ENCODE measurements at places on chromosomes 11 and 22. TPM values are rescaled to one million over a fixed set of nuclear protein-coding genes. Genes with fewer than 3 reads are reported as not detected.

GRCh38 chr11:61279934-61280659 lies 15.0 kb downstream of the VWCE start:
- DNase-seq = no peak

DNA sequence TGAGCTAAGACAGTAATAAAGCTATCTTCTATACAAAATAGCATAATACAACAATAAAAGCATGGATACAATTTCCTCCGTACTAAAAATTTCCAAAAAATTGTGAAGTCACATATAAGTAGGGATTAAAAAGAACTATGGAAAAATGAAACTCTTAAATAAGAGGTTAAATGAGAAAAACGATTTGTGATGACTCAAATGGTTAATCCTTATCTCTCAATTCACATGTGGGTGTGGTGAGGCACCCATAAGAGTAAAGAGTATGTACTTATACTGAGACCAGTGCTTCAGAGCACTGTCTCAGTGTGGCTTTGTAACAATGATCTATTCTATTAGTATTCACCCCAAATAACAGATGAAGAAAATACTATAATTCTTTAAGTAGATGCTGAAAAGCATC lies 25.0 kb upstream of the CCDC34 start:
- DNase-seq = no peak

- DNase-seq = no peak
These were observed 14.1 kb upstream of the RASL10A start for GRCh38 chr22:29329581-29329980.

GRCh38 chr22:47296405-47297260 lies 534.2 kb downstream of the TBC1D22A start:
- peak; percentile 17 for DNase-seq

The CHST1 gene
- polyA plus RNA-seq = 2.7 TPM

DNA sequence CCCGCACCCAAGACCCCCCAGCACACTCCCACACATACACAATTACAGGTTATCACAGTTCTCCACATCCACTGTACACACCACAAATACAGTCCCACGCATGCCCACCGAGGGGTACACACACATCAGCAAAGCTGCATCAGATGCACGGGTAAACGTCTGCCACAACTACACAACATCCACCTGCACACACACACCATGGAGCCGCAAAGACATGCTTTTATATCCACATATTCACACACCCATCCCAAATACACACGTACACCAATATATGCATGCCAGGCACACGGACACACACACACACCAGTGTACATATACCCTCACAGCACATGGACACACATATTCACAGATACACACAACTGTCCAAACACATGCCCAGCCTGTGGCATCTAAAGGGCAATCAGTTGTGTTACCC lies 5.4 kb upstream of the KCNJ4 start:
- no peak for DNase-seq

The SLC25A22 gene
- 50.9 TPM for polyA plus RNA-seq

DNA sequence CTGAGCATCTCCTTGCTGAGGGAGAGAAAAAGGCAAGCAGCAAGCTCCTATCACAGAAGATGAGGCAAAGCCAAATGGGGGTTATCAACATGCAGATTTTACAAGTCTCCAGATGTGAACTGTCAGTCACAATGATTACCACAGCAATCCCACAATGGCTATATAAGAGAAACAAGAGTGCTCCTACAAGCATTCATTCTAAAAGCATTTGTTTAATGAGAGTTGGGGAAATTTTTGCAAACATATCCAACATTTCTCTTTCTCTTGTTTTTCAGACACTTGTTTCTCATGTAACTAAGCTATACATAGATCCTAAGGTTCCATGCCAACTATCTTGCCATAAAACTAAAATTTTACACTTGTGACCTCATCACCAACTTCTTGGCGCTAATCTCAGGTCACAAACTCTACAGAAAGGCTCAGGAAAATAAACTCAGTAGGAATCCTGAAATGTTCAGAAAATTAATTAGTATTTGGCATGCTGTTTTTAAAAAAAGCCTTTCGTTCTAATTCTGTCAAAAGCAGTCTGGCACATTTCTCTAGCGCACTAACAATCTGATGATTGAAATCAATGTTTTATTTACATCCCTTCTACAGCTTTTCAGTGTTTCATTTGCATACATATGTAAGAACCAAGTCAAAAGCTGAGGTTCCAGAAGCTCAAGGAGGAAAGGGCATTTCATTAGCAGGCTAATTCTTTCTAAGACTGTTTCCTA lies 199.5 kb downstream of the TTC28 start:
- peak; percentile 6 for DNase-seq

The FGF4 gene
- polyA plus RNA-seq = not detected

DNA sequence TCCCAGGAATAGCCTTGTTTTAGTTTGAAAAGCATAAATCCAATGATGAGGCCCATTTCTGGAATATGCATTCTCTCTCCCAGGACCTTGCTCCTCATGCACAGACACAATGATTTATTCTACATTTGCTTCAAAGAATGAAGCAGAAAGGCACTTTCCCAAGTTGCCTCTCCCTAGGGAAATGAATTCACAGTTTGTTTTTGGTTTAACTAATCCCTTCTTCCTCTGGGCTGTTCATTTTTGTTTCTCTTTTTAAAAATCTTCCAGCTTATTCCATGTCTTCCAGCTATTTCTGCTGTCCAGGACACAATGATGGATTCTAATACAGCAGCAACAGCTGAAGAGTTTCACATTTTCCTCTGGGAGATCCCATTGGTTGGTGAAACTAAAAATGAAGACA lies 1529.2 kb upstream of the TENM4 start:
- no peak for DNase-seq

The NPAS4 gene
- 0.03 TPM for polyA plus RNA-seq

GRCh38 chr11:61890529-61891330 lies 615 bp downstream of the FADS3 start:
- peak; percentile 83 for DNase-seq

The PKDREJ gene
- polyA plus RNA-seq = not detected

The LUZP2 gene
- 0.06 TPM for polyA plus RNA-seq

DNA sequence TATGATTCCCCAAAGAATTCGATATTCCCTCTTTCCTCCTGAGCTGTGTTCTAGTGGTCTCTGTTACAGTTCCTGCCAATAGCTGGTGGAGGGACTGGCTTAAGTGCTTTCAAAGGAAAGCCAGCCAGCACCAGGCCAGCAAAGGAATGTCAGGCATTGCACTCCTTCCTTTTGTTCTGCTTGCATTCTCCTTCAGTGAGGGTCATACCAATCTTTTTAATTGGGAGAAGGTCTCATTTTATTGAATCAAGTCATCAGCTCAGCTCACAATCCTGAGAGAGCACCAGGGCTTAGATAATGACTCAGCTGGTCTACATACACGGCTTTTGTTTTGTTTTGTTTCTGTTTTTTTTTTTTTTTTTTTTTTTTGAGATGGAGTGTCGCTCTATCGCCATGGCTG lies 222.9 kb downstream of the NAV2 start:
- no peak for DNase-seq

- no peak for DNase-seq
These were observed 873.8 kb downstream of the BRD1 start for GRCh38 chr22:48953830-48954229.

The KCNJ4 gene
- polyA plus RNA-seq = not detected

DNA sequence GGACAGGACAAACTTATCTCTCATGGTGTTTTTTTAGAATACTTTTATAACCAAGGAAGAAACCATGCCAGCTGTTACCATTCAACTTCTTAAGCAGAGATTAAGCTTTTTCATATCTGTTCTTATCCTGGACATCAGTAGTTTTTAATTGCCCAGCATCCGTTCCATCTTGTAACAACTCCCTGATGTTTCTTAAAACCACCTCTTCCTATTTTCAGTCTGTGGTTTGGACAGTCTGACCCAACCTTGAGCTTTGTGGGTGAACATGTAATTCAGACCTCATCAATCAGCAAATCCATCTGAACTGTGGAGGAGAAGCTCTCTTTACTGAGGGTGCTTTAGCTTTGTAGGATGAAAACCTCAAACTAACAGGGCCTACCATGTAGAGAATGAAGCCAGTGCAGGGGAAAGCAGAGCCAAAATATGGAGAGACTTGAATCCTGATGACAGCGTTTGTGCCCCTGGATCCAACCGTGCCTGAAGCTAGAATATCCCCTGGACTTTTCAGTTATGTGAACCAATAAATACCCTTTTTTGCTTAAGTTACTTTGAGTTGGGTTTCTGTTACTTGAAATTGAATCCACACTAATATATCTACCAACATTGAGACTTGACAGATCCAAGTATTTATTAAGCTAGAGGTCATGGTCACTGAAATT lies 9.4 kb downstream of the TUG1 start:
- no peak for DNase-seq

The TMEM151A gene
- 0.29 TPM for polyA plus RNA-seq

DNA sequence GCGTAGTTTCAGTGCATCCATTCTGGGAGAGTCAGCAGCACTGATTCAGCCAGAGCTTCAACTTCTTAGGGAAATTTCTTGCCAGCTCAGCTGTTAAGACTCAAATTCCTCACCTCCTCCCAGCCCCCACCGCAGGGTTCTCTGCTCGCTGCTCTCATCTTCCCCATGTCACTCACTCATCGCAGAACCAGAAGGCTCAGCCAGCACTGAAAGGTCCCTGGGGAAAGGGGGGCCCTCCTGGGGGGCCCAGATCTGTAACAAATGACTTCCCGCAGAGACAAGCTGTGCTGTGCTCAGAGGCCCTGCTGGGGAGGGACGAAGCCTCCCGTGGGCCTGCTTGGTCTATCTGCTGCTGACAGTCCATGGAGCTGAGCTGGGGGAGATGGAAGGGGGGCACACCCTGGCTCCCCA lies 220.6 kb downstream of the NTM start:
- DNase-seq = no peak

The SYT13 gene
- not detected for polyA plus RNA-seq

GRCh38 chr11:36090356-36091109 lies 146.7 kb downstream of the LDLRAD3 start:
- no peak for DNase-seq

DNA sequence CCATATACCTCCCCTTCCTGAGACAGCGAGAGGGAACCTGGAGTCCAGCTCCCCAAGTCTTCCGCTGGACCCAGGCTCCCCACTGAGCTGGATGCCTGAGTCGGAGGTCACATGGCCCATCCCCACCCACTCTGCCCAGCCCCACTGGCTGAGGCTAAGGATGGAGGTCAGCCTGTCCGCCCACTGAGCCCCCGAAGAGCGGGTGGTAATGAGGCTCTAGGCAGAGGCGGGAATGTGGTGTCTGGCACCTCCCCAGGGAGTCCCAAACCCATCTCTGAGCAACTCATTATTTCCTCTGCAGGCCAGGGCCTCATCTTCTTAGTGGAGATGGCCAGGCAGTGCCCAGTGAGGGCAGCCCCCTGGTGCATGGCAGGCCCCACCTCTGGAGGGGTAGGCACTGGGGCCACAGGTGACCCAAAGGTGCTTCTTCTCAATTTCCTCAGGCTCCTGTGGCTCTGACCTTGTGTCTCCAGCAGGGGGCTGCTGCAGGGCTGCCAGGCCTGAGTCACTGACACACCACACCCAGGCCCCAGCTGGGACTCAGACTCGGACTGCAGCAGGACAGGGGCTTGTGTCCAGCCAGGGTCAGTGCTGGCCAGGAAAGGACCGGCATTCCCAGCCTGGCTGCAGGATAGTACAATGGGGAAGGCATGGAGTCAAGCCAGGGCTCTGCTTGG lies 10.2 kb upstream of the PDE2A start:
- peak; percentile 76 for DNase-seq

The C11orf87 gene
- polyA plus RNA-seq = 0.49 TPM

The CARD16 gene
- polyA plus RNA-seq = not detected

- no peak for DNase-seq
These were observed 20.8 kb downstream of the ARVCF start for GRCh38 chr22:19995611-19996339.

DNA sequence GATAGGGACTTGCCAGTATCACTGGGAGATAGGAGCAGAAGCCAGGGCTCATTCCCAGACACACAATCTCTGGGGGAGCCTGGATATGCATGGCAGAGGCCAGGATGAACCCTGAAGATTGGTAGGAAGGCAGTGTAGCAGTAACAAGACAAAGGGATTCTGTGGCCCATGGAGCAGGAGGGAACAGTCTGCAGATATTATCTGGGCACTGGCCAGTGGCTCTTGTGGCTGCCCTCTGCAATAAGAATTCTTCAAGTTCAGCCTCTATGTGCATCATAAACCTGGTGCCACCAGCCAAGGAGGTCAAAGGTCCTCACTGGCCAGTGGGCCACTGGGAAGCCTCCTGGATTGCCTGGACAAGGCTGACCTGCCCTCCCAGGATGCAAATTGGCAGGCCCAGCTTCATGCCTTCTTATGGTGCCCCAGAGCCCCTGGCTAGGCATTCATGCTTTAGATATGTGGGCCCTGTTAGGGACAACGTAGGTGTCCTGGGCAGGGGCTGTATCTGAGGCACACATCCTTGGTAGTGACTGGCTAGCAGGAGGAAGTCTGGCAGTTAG lies 29.2 kb downstream of the KCNQ1OT1 start:
- DNase-seq = no peak

GRCh38 chr11:97982512-97982911 lies 1038.2 kb upstream of the CNTN5 start:
- no peak for DNase-seq

DNA sequence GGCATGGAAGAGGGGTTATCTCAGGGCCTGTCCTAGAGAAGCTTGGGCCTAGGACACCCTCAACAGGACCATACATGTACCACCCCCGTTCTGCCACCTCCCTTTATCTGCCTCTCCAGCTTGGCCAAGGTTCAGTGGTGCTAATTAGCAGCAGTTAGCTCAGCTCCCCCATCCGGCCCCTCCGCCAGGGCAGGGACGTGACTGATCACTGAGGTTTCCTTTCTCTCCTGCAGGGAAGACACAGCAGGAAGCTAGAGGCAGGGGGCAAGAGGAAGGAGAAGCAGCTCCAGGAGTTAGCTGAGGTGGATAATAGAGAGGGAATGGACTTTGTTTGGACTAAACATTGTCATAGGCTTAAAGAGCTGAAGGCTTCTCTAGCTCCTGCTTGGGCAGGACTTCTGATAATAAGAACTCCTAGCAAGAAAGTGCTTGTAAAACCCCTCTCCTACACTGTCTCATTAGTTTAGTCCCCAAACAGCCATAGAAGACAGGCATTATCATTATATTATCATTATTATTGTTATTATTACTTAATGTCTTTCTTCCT lies 53.8 kb downstream of the BUD13 start:
- no peak for DNase-seq

- no peak for DNase-seq
These were observed 5.8 kb upstream of the SLC43A3 start for GRCh38 chr11:57432714-57433163.

The NUCB2 gene
- 25.0 TPM for polyA plus RNA-seq

- DNase-seq = peak; percentile 62
These were observed 4.4 kb upstream of the FOXRED2 start for GRCh38 chr22:36510966-36511881.

The MRGPRF gene
- 0.18 TPM for polyA plus RNA-seq

The INSC gene
- not detected for polyA plus RNA-seq

DNA sequence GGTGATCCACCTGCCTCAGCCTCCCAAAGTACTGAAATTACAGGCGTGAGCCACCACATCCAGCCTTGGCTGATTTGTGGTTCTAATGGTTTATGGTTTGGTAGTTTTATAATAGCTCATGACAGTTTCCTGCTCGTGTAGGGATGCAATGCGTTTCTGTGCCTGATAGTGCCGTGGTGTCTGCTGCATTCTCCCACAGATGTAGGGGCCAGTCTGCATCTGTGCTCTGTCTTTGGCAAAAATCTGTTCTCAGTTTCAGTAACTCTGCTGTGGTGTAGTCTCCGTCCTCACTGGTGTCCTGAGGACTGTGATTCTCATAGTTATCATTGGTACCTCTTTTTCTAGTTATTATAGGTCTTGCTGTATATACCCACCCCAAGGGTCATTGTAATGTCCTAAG lies 16.3 kb downstream of the ST14 start:
- no peak for DNase-seq

All from SK-N-SH (cell line).